ENCODE measurements at places on chromosomes 2 and 18.
A peak's percentile ranks its signal among the peaks of the same experiment; 100 is the strongest.

DNA sequence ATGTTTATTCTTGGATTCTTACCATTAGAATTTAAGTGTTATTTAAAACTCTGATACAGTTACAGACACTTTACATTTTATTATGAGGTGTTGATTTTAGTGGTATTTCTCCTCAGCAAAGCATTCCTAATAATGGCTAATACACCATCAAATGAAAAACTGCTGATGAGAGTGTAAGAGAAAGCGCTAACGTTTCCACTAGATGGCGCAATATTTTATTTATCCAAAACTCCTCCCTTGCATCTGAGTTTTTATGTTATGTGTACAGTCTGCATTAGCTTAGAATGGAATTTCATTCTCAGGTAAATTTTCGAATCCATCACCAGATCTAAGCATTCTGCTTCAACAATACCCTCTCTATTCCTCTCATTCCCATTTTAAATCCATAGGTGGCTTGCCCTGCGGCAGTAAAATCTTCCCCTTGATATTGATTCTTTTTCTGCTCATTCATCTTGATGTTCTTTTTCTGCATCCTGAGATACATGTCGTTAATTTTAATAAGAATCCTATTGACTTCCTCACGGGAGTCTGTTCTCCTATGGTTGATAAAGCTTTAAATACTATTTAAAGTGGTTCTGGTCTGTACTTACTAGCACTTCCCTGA lies 53.9 kb downstream of the PRKRA start:
- peak; percentile 70 for DNase-seq

DNA sequence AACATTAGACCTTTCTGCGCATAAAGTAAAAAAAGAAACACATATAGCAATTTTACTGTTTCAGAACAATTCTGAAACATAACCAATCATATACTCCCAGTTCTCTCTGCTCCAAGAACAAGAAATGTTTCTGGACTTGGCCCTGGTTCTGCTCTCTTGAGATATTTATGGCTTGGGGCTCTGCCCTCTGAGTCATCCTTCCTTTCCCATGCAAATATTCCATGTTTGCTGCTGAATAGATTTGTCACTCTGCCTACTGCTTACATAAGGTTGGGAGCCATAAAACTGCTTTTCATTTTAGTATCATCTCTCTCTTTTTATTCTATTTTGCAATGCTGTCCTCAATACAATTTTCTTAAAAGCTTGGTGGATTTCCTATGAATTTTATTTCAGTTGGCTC lies 499.6 kb upstream of the ACVR2A start:
- no peak for DNase-seq

DNA sequence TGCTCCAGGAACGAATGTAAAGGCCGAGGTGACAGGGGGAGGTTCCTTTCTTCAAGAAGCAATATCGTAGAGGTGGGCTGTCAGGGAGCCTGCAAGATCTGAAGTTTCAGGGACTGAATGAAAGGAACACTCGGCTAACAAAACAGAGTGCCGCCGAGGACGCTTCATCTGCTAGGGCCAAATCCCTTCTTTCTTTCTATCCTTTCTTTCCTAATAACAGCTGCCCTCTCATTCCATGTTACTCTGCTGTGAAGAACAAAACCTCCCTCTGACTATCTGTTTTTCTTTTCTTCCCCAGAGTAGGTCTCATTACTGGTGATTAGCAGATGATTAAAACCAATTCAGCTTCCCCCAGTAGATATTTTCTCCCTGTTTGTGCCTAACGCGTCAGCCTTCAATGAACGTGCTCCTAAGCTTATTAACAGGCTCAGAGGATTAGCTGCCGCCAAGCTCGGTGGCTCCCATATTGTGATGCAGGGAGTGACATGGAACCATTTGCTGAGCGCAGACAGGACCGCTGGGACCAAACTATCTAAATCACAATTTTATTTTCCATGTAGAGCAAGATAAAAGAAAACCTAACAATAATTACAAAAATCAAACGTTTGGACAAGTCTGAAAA lies 414.6 kb downstream of the TMEM182 start:
- DNase-seq = no peak

DNA sequence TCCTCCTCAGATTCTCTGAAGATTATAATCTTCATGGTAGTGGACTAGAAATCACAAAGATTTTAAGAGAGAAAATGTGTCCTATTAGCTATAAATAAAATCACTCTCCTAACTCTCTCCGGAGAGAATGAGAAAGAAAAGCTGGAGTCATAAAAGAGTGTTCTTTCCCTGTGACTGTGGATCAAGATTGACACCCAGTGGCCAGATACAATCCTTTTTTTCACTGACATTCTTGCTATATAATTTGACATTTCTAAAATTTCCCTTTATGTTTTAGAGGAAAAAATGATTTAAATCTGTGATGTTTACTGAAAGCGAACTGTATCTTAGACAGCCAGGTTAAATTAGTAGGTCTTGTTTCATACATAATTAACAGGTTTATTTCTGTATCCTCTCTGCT lies 35.4 kb upstream of the LRP2 start:
- peak; percentile 57 for DNase-seq

- DNase-seq = no peak
Measured at GRCh38 chr18:21826196-21826595, 85.6 kb downstream of the MIB1 start.

DNA sequence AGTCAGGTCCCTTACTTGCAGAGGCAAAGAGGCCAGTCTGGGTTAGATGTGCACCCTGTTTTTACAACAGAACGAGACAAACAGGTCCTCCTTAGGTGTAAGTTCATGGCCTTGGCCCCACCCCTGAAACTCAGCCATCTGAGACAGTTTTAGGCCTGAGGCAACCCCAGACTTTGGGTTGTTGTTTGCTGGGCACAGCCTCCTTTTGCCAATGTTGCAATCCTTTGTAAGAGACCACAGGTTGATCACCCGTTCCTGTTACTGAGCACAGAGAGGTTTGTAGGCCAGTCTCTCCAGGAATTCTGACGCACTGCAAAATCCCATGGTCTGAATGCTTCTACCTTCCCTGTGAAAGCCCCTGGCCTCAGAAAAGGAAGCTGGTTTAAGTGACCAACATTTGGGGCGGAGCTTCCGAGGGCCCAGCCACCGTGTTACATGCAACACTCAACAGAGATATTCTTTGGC lies 15.5 kb upstream of the IL1RN start:
- DNase-seq = no peak

DNA sequence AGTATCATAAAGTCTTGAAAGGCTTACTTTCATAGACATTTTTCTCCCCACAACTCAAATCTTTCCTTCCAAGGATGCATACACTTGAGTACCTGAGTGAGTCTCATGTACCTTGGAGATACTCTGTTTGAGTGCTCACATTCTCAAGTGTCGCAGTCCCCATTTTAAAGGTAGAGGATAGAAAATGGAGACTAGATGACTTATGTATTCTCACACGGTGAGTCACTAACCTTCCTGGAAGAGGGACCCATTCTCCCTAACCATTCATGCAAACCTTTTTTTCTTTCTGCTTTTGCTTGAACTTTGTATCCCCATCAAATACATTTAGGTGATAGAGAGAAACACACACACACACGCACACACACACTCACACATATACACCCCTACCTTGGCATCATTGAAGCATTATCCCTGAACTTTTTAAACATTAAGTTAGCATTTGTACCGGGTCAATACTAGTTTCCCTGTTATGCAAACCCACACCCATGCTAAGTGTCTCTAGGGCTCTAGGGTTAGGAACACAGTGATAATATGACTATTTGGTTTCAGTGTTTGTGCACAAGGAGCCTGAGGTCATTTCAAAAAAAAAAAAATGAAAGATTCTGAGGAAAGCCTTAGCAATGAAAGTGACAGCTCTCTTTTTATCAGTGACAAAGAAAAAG lies 236.2 kb downstream of the IKZF2 start:
- DNase-seq = no peak

GRCh38 chr2:17981936-17982335 lies 103.5 kb downstream of the KCNS3 start:
- DNase-seq = no peak

GRCh38 chr18:46436621-46437020 lies 220.4 kb downstream of the LOXHD1 start:
- no peak for DNase-seq

All from NCI-H1694 treated with DMSO at 0.1 percent for 48 hours (cell line).